Stimulated activated CD4-positive, alpha-beta T cell treated with anti-CD3 and anti-CD28 coated beads, Interleukin-4, amount 100 ng/mL, for 4 hours (primary cell): ENCODE measurements at places on chromosomes 7 and 10.

GRCh38 chr10:98450618-98451017, 3.9 kb upstream of the HPS1 start:
- no peak for DNase-seq

DNA sequence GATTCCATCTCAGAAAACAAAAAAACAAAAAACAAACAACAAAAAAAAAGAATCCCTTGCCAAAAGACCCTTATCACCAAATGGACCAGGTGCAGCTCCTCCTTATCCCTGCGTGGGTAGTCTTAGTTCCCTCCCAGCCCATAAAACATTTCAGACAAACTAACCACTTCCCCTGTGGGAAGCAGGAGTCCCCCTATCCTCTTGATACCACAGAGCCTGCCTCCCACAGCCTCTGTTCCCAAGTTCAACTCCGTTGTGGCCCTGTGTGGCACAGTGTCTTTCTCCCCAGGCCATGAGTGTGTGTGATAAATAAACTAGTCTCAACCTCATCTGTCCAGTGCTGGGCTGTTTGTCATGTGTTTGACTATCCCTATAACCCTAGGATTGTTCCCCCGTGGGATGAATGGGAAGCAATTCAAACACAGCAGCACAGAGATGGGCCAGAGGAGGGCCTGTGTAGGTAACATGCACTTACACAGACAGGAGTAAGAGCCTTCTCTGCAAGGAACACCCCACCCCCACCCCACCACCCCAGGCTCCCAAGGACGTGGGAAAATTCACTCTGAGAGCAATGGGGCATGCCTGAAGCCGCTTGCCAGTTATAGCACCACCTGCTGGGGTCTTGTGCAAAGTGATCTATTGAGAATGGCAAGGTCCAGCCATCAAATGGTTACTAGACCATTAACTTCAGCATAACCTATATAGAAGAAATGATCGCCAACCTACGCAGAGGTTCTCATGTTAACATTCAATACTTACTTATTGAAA, 147.1 kb upstream of the GHITM start:
- no peak for DNase-seq

- DNase-seq = no peak
Observed at GRCh38 chr7:134699021-134699818, 52.6 kb downstream of the BPGM start.

DNA sequence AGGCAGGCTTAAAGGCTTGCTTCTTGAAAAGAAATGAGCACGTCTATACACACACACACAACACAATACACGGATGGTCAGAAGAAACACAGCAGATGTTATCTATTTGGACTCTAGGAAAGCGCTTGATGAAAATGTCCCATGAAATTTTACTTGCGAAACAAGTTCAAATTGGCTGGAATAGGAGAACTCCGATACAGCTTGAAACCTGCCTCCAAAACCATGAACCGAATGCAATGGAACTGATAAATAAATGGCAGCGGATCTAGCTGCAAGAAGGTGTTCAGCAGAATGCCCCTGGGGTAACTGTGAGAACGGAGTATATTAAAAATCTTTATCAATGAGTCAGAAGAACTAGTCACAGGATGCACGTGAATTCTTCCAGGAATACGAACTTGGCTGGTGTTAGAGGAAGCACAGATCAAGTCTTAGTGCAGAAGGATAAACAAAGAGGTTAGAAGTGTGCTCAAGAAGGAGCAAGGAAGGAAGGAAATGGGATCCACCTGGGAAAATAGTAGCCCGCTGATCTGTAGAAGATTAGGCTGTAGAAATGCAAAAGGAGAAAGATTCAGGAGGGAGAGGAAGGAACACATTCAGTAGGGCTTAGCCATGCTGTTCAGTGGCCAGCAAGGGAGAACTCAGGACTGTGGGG, 142.0 kb upstream of the PRKCQ start:
- no peak for DNase-seq

DNA sequence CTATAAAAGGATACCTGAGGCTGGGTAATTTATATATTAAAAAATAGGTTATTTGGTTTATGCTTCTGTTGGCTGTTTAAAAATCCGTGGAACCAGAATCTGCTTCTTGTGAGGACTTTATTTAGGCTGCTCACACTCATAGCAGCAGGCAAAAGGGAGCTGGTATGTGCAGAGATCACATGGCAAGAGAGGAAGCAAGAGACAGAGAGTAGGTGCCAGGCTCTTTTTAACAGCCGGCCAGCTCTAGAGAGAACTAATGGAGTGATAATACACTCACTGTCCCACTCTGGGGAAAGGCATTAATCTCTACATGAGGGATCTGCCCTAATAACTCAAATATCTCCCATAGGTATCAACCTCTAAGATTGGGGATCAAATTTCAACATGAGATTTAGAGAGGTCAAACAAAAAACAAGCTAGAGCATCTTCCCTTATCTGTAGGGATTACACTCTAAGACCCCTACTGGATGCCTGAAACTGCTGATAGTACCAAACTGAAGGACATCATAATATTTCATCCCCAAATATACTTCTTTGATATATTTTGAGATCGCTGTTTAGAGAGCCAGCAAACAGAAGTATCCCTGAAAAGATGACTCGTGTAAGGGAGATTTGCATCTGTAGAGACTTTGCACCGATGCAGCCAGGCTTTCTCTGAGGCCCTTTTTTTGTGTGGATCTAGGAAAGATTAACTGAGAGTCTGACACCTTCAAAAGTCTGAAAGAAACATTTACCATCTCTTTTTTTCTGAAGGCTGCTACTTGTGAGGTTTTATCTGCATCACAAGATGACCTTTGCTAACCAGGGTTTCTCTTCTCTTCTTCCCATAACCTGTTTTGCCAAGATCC, 717.0 kb upstream of the MBL2 start:
- DNase-seq = no peak

DNA sequence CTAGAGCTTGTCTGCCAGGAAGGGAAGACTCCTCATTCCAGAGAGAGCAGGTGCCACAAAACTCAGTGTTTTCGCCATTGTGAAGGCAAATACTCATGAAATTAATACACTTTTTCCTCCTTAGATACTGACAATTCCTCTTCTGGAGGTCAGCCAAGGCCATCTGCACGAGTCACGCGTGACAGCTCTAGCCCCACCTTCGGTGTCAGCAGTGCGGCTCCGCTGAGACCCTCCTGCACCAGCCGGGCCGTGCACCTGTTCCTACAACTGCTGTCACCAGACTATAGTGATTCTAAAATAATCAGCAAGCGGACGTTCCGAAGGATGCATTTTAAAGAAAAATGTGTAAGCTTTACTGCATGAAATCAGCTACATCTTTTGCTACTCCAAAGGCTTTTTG, 127.7 kb downstream of the DIP2C start:
- no peak for DNase-seq

DNA sequence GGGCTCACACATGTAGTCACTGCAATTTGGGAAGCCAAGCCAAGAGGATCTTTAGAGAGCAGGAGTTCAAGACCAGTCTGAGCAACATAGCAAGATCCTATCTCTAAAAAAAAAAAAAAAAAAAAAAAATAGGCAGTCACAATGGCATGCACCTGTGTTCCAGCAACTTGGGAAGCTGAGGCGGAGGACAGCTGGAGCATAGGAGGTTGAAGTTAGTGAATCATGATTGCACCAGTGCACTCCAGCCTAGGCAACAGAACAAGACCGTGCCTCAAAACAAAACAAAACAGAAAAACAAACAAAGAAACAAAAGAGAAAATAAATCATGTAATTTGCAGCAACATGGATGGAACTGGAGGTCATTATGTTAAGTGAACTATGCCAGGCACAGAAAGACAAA, 33.6 kb upstream of the BICC1 start:
- DNase-seq = no peak

GRCh38 chr10:14588084-14588937, 186.4 kb downstream of the FAM107B start:
- peak; percentile 58 for DNase-seq

- DNase-seq = no peak
Observed at GRCh38 chr7:148461392-148462179, 129.0 kb upstream of the C7orf33 start.

GRCh38 chr7:88771417-88771816, 11.9 kb downstream of the ZNF804B start:
- no peak for DNase-seq

- no peak for DNase-seq
Observed at GRCh38 chr7:15046861-15047260, 144.3 kb upstream of the DGKB start.

DNA sequence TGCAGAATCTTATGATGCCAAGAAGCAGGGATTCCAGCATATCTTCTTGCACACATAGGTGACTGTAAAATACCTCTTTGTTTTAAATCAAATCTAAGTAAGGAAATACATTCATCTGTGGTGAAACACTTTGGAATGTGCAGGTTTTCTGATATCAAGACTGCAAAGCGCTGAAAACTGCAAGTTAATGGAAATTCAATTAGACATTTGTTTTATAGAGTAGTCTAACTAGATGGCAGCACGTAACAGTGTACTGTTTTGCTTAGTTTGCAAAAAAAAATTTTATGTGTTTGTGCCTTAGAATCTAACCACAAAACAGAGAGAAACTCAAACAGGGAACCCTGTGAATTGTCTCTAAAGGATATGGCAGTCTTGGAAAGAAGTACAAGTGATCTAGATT, 259.2 kb downstream of the HDAC9 start:
- DNase-seq = no peak

DNA sequence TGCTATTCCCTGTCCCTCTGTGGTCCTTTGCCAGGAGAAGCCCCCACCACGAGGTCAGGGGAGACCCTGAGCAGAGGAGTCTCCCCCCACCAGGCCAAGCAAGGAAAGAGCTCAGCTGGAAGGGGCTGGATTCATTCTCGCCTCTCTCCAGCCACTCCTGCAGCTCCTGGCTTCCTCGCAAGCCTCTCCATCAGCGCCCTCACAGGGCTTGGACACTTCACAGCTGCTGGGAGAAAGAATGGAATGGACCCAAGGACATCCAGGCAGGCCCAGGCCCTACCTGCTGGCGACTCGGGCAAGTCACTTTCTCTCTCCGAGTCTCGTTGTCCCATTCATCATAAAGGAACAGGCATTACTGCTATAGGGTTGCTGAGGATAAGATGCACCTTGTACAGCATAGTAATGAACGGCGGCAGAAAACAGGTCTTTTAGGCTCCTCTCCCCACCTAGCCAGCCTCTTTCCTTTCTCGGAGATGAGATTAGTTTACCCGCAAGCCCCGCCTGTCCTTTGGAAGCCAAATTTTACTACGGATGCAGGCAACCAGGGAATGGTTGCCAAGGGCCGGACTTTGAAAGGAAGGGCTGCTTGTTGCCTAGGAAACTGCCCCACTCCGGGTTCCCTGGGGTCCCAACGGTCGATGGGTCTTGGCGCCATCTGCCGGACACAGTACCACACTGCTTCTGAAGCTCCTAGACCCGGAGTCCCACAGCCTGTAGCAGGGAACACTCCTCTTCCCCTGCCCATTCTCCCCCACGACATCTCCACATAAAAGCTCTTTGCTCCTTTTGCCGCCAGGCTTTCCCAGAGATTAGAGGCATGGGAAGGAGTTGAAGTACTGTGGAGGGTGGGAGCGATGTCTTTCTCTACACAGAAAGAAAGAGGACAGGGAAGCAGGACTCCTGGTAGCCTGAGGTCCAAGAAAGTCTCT, 22.3 kb downstream of the IMPDH1 start:
- DNase-seq = peak; percentile 69
